Muscle of leg (tissue), 16 donors: ENCODE measurements at places on chromosomes 2 and 18.

- DNase-seq = peak; percentile 94
Observed at GRCh38 chr2:40639320-40639719, 187.4 kb upstream of the SLC8A1 start.

GRCh38 chr2:66137606-66138130, 297.3 kb upstream of the MEIS1 start:
- DNase-seq = peak; percentile 82

GRCh38 chr18:62885804-62886203, 170.5 kb downstream of the PHLPP1 start:
- no peak for DNase-seq

- no peak for DNase-seq
Observed at GRCh38 chr2:223949241-223949840, 4.2 kb upstream of the WDFY1 start.

DNA sequence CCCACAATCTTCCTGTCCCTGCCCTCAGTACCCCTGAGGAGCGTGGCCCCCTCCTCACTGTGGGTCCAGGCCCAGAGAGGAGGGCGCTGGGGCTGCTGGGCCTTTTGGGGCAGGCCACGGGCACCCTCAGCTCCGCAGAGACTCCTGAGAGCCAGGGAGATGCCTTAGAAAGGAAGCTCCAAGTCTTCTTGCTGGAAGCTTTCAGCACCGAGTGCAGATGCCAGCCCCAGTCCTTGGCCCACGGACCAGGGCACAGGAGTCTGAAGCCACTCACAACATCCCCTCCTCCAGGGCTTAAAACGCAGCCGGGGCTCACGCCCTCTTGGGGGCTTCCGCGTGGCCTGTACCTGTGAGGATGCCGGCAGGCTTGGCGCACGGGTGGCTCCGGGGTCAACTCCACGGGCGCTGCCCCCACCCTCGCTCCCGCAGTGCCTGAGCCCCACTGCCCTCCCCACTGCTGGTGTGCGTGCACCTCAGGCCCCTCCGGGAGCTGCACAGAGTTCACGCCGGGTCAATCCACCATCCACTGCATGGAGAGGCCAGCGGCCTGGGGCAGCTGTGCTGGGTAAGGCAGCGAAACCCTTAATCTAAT, 72.1 kb upstream of the CTDP1 start:
- no peak for DNase-seq

DNA sequence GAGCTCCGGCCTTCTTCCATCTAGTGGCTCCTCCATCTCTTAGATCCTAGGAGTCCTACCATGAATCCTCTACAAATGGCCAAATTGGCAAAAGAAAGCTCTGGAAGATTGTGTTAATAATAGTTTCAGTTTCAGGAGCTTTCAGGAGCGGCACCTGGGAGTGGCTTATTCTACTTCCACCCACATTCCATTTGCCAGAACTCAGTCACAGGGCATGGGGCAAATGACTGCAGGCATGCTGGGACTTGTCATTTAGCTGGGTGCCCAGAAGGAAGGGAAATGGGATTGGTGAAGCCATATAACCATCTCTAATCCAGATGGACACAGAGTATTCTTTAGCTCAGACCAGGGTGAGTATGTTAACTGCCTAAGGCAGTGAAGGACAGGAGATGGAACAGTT, 3.6 kb upstream of the LRATD1 start:
- no peak for DNase-seq
